ENCODE measurements at places on chromosomes 7 and 10. TPM values are rescaled to one million over a fixed set of nuclear protein-coding genes. Genes with fewer than 3 reads are reported as not detected.

HOXA3 gene
- 3.5 TPM for total RNA-seq

PVRIG gene
- not detected for total RNA-seq

SEMA4G gene
- 0.81 TPM for total RNA-seq

LIPF gene
- not detected for total RNA-seq

NUTM2E gene
- not detected for total RNA-seq

- no peak for DNase-seq
Measured at GRCh38 chr10:13608246-13608853, 21.6 kb downstream of the PRPF18 start.

DNA sequence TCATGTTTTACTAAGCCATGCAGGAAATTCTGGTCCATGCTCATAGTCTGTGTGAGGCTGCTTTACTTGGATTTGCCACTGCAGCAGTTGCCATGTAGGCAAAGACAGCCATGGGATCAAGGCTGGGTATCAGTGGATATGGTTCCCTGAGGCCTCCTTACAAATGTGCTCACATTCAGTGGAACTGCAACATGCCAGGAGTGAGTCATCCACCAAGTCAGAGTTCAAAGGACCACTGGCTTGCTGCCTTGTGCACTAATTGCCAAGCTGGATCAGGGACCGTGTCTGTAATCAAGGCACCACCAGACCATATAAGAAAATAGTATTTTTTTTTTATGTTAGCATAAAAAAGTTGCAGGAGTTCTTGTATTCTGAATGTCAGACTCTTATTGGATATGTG, 101.0 kb downstream of the CDCA7L start:
- DNase-seq: no peak

DNA sequence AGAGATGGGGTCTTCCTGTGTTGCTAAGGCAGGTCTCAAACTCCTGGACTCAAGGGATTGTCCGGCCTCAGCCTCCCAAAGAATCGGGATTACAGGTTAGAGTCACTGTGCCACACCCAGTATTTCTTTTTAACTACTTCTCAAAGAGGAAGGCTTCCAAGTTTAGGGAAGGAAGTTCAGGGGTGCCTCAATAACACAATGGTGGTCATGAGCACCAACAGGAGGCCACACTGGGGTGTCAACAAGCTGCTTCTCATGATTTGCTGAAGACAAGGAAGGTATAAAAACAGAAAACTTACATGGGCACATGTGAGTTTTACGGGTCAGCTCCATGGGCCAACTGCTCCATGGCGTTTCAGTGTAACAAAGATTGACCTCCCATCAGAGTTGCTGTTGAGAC, 160.5 kb downstream of the TNS3 start:
- no peak for DNase-seq

GRCh38 chr7:158680754-158681153, 23.9 kb downstream of the NCAPG2 start:
- DNase-seq: no peak

DNA sequence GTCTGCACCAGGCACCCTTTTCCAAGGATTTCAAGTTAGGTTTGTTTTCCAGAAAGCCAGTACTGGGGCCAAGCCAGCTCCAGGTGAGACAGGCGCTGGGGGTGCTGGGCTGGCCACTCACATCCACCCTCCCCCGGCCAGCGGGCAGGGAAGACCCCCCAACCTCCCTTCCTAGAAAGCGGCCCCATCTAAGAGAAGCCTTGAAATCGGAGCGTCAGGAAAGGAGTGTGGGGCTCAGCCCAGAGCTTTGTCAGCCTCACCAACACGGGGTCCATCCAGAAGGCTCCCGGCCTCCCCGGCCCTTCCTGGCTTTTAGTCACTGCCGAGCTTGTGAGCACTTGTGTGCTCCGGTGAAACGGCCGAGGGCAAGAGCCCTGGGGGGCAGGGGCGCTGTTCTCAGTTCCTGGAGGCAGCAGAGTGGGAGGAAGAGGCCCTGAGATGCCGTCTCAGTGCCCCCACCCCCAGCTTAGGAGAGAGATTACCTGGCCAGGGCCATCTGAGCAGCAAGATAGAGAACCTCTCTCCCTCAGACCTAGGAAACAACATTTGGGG, 39.6 kb downstream of the PDGFA start:
- DNase-seq: no peak

DNA sequence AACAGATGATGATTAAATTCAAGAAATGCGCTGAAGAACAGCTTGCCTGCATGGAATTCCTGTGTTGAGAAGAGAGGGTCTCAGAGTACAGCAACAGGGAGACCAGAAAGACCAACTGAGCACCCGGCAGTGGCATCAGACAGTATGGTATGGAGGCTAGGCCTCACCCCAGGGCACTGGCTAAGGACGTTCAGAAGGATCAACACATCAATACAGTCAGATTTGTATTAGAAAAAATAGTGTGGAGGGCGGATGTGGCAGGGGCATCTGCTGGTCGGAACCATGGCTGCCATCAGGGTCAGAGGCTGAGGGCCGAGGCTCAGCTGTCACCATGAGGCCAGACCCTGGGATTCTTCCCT, 142.1 kb downstream of the ADARB2 start:
- DNase-seq: no peak

GRCh38 chr10:120744040-120744439, 107.1 kb upstream of the WDR11 start:
- no peak for DNase-seq

DNA sequence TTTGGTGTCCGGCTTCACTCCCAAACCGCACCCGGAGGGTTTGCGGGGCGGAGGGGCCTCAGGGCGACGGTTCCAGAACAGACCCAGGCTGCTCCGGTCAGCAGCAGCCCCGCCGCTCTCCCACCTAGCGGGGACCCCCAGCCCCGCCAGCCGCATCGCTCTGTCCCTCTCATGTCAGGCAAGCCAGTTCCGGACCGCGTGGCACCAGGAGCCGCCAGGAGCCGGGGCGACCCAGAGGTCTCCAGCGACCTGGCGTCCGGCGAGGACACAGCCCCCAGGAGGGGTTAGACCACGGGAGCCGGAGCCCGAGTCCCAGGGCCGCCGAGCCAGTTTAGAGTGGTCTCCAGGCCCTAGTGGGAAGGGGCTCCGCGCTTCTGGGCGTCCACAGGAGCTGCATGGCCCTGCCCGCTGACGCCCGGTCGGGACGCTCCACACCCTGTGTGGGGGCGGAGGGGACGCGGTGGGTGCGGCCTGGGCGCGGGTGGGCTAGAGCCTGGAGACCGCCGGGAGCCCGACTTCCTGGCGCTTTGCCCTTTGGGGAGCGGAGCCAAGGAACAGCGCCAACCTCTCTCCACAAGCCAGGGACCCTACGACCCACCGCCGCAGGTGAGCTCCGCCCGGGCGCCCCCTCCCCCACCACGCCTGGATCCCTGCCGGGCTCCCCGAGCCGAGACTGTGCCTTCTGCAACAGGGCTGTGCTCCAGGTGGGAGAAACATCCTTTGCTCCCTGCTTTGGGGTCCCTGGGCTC, 43.4 kb downstream of the ZNF117 start:
- no peak for DNase-seq

DNA sequence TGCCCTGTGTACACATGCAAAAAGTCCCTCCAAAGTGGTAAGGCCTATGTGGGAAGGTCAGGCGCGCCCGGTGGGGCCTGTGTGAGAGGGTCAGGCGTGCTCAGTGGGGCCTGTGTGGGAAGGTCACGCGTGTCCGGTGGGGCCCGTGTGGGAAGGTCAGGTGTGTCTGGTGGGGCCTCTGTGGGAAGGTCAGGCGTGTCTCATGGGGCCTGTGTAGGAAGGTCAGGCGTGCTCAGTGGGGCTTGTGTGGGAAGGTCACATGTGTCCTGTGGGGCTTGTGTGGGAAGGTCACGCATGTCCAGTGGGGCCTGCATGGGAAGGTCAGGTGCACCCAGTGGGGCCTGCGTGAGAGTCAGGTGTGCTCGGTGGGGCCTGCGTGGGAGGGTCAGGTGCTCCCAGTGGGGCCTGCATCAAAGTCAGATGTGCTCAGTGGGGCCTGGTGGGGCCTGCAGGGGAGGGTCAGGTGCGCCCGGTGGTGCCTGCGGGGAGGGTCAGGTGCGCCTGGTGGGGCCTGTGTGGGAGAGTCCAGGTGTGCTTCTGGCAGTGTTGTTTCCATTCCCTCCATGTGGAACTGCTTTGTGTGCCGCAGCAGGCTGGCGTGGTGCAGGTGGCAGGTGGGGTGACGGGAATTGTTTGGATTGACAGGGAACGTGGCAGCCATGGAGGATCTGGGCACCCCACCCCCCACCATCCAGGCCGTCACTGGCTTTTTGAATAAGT, 15.4 kb downstream of the LRRC27 start:
- DNase-seq: no peak

DNA sequence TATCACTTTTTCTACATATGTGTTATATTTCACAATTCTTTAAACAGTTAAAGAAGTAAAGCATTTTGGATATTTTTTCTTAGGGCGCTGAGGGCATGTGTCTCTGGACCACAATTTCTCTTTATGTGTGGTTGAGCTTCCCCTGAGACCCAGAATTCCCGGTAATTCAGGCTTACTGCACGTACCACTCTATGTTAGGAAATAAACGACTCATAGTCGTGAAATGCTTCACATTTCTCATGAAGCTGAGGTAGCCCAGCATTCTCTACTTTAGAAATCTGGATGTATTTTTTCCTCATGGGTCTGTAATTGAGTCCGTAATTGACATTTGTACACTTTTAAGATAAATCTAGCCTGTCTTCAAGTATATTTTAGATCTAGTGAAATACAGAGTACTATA, 170.6 kb downstream of the FZD1 start:
- DNase-seq: peak; percentile 21

DNA sequence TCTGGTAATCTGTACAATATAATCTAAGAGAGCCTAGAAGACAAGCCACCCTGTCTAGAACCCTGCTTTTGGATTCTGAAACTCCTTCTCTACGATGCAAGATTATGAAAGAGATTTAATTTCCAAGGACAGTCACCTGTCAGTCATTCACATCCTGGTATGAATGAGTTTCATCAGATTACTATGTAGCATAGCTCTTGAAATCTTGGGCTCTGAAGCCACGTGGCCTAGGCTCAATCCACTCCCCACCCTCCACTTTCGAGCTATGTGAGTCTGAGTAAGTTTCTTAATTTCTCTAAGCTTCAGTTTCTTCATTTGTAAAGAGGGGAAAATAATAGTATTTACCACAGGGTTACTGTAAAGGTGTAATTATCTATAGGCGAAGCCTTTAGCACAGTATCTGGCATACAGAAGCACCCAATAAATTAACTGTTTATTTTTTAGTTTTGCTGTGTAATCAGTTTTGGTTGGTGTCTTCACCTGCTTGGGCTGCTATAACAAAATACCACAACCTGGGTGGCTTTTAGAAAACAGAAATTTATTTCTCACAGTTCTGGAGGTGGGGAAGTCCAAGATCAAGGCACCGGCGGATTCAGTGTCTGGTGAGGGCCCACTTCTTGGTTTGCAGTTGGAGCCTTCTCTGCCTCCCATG, 71.3 kb downstream of the MYOF start:
- no peak for DNase-seq

GRCh38 chr7:100154651-100155491, 3.7 kb downstream of the TRAPPC14 start:
- no peak for DNase-seq

DNA sequence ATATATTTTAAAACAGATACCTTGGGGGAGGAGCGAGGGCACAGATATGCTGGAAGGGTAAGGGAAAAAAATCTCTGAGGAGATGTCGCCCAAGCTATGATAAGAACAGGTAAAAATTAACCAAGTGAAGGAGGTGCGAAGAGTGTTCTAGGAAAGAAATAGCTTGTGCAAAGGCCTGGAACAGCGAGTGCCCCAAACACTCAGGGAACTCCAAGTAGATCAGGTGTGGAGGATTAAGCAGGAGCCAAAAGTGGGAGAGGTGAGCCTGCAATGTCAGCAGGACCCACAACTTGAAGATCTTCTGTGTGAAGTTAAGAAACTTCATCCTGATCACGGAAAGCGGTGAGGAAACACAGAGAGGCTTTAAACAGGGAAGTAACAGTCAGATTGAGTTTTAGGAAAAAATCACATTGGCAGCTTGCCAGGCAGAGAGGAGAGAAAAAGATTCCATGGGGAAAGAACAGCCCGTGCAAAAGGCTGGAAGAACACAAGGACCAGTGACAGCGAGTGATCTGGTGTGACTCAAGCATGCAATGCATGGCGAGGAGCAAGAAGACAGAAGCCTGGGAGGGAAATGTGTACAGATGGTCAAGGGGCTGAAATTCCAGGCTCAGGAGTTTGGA, 30.7 kb downstream of the FGF8 start:
- DNase-seq: peak; percentile 0

DNA sequence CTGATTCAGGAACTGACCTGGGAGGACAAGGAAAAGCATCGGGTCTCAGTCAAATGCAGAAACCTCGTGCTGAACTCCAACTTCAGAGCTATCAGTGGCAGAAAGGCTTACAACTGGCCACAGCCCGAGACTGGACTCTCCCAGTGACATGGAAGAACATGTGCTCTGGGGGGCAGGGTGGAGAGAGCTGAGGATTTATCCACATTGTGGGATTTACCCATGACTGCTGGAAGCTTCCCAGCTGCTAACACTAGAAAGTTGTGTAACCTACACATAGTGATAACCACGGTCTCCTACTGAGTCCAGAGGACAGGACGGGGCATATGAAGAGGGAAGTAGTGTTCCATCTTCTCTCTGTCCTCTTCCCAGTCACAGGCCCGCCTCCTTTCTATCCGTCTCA, 103.4 kb downstream of the ITIH5 start:
- peak; percentile 51 for DNase-seq

DNA sequence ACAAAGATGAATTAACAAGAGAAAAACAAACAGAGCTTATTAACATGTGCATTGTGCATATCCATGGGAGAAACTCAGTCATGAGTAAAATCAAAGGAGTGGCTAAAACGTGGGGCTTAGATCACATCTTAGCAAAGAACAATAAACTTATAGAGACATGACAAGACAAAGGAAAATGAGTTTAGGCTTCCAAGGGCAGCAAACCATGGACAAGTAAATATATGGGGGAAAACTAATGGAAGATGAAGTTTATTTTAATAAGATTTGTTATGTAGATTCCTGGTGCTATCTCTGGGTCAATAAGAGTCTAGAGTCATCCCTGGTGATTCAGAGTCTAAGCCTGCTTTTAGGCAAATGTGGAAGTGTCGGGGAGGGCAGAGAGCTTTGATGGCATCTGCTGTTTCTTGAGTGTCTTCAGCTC, 87.2 kb upstream of the PLPP4 start:
- no peak for DNase-seq

DNA sequence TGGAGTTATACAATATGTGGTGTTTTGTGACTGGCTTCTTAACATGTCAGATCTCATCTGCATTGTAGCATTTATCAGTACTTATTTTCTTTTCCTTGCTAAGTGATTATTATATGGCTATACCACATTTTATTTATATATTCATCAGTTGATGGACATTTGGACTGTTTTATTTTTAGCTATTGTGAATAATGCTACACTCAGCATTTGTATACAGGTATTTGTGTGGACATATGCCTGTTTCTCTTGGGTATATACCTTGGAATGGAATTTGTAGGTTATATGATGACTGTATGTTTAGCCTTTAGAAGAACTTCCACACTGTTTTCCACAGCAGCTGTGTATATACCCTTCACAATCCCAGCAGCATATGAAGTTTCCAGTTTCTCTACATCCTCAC, 86.5 kb downstream of the GSDME start:
- no peak for DNase-seq

Data from fibroblast of the aortic adventitia (primary cell).